ENCODE measurements at places on chromosomes 7 and 10.

GRCh38 chr7:30279653-30279904 lies 4.8 kb upstream of the ZNRF2 start:
- no peak for DNase-seq

DNA sequence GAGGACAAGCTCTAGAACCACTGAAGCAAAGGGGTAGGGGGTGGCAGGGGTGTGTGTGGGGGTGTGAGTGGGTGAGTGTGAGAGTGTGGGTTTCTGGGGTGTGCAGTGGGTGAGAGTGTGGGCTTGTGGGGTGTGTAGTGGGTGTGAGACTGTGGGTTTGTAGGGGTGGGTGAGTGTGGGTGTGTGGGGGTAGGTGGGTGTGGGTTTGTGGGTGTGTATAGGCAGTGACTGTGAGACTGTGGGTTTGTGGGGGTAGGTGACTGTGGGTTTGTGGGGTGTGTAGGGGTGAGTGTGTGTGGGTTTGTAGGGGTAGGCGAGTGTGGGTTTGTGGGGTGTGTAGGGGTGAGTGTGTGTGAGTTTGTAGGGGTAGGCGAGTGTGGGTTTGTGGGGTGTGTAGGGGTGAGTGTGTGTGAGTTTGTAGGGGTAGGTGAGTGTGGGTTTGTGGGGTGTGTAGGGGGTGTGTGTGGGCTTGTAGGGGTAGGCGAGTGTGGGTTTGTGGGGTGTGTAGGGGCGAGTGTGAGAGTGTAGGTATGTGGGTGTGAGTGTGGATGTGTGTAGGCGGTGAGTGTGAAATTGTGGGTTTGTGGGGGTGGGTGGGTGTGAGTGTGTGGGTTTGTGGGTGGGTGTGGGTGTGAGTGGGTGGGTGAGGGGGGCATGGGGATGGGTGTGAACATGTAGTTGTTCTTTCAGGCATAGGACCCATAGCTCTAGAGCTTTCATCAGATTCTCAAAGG lies 8.8 kb downstream of the NOS3 start:
- DNase-seq, result no peak

DNA sequence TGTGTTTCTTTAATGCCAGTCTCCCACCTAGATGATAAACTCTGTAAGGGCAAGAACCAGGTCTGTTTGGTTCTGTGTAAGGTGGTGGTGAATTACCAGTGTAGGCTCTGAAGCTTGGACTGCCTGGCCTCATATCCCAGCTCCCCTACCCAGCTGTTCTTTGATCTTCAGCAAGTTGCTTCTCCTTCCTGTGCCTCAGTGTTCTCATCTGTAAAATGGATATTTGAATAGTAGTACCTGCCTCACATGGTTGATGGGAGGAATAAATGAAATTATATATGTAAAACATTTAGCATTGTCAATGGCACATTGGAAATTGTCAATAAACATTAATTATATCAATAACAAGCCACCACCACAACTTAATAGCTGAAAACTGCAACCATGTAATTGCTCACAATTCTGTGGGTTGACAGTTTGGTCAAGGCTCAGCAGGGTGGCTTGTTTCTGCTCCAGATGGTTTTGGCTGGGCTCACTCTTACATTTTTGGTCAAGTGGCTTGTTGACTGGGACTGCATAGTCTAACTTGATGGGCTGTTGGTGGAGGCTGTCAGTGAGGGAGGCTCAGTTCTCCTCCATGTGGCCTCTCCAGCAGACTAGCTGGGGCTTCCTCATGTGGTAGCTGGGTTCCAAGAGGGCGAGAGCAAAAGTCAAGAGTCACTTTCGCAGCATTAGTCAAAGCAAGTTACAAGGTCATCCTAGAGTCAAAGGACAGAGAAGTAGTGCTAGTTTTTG lies 84.5 kb upstream of the DUSP5 start:
- DNase-seq, result no peak

DNA sequence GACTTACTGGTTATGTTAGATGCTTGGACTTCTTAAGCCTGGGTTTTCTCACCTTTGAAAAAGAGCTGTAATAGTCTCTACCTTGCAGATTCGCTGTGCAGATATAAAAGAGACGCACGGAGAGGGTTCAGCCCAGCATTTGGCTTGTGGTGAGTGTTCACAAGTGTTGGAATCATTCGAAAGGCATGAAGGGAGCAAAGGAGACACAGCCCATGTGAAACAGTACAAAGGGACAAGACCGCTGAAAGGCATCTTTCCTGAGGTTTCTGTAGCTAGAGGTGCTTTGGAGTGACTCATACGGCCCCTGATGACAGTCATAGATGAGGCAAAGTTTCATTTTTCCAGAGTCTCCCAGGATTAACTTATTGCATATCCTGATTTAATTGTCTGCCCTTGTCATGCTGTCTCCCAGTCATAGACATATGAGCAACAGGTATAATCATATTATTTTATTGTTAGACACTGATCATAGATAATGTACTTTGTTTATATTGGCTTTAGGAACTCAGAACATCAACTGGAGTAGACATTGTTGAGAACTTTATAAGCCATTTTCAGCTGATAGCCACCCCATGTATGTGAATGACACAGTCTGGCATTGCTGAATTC lies 171.1 kb downstream of the ADRA2A start:
- DNase-seq, result no peak

GRCh38 chr10:63720676-63721075 lies 199.5 kb downstream of the REEP3 start:
- DNase-seq, result no peak

DNA sequence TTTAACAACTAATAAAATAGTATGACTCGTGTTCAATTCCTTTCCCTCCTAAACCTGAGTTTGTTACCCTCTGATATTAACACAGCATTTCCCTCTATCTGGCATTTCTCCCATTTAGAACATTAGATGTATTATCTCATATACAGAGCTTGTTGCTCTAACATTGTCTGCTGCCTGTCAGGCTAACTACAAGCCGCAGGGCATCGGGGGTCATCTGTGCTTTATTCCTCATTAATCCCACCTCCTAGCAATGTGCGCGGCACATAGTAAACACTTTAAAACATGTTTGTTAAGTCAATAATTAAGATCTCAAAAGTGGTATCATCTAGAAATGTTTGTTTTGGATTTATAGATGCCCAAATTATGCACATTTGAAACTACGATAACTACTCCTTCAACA lies 52.9 kb upstream of the NEBL start:
- DNase-seq, result no peak
